Substantia nigra (tissue), 51 donors: ENCODE measurements at places on chromosomes 3 and 15.

GRCh38 chr3:178623666-178624255, 87.5 kb downstream of the KCNMB2 start:
- DNase-seq = no peak

- no peak for DNase-seq
Observed at GRCh38 chr15:101156061-101156460, 95.8 kb downstream of the CHSY1 start.

DNA sequence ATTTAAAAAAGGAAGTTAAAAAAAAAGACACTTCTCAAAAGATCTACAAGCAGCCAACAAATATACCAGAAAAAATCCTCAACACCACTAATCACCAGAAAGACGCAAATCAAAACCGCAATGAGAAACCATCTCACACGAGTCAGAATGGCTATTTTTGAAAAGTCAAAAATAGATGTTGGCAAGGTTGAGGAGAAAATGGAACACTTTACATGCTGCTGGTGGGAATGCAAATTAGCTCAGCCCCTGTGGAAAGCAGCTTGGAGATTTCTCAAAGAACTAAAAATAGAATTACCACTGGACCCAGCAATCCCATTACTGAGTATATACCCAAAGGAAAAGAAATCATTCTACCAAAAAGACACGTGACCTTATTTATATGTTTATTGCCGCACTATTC, 574.7 kb upstream of the ADAMTS9 start:
- no peak for DNase-seq

DNA sequence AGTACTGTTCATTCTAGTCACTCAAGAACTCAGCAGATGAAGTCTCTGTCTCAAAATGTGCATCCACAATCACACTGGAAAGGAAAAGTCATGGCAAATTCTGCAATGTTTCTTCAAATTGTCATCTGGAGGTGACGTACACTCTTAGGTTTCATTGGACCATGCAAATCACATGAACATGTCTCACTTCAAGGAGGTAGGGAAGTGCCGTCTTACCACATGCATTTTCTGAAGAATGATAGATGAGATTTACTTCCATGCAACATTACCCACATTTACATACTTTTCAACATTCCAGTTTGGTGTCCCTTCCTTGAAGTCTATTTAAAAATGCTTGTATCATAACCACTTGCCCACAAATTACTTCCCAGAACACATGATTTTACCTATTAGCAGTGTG, 107.9 kb upstream of the SATB1 start:
- DNase-seq = no peak

DNA sequence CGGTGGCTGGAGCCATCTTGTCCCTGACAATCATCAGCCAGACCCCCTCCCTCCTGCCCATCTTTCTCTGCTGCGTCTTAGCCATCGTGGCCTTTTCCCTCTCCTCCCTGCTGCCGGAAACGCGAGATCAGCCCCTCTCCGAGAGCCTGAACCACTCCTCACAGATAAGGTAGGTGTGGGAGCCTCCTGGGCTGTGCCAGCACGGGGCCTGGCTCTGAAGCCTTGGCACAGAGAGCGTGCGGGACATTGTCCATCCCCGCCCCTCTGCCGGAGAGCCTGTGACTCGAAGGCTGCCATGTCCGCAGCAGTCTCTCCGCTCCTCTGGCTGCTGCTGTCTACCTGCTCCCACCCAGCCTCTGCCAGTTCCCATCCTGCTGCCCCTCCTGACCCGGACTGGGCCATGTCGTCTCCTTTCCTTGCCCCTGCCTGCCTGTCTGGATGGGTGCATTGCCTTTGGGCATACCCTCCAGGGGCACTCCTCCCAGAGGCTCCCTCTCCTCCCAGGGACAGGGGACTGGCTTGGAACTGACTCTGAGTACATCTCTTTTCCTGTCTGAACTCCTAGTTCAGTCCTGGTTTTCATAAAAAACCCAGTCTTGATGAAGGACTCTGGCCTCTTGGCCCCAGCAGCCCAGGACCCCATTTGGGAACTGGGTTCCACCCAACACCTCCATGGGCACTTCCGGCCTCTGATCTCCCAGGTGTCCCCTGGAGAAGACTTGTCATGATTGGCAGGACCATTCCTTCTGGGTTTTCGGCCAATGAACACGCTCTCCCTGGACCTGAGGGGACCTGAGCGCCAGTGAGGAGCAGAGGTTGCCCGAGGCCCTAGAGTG, 30.0 kb upstream of the XYLB start:
- DNase-seq = no peak

DNA sequence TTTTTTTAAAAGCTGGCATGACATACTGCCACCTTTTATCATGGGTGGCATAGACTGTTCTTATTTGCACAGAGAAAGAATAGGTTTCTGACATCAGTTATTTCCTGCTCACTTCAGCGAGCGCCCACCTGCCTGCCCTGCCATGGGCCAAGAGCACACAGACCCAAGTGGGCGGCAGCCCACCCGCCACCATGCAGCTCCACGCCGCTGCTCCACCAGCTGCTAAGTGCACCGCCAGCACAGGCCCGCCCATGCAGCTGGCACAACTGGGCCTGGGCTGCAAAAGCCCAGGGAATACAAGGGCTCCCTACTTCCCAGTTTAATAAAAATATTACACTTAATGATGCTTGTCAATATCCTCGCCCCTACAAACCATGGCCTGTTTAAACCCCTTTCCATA, 15.4 kb downstream of the ZNF148 start:
- DNase-seq = no peak

DNA sequence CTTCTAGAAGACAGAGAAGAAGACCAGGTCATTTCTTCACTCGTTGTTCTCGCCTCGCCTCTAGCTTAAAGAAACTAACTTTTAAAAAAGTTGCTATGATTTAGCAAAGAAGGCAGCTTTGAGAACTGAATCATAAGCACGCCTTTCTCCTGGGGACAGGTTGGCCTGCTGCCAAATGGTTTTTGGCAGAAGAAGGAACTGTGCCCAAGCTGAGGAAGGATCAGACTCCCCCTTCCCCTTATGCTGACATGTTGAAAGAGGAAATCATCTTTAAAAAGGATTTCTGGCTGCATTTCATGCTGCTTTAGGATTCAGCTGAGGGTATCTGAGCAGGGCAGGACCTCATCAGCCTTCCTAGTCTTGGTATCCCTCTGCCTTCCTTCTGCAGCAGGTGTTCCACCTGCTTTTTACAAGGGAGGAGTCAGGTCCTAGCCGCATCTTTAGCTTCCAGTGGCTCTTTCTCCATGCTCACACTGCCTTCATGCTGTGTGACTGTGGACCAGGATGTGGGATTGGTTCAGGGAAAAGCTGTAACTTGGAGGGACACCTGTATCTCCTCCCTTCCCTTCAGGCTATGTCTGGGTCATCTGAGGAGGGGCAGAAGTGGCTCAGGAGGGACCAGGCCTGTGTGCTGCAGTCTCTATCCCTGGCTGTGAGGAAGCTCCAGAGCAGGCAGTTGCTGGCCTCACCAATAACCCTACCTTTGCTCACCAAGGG, 34.1 kb upstream of the HACD2 start:
- no peak for DNase-seq
